MM.1S (cell line): ENCODE measurements at places on chromosomes 12 and 14.

DNA sequence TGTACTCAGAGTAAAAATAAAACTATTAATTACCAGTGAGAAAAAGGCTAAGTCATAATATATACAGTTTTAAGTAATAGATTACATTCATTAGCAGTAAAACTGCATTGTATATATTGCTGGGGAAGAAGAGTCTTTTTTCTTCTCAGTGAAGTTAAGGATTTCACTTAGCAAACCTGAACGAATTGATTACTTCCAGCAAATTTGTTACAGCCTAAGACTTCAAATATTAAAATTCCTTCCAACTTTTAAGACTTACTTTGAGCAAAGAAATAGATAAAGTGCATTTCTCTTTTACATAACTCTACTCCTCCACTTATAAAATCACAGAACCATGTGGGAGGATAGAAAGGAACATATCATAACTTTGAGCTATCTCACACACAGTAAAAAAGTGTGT is 43.3 kb downstream of the PIK3C2G start:
- DNase-seq: no peak

- peak; percentile 80 for DNase-seq
Measured at GRCh38 chr14:66487164-66487563, 993 bp downstream of the CCDC196 start.

DNA sequence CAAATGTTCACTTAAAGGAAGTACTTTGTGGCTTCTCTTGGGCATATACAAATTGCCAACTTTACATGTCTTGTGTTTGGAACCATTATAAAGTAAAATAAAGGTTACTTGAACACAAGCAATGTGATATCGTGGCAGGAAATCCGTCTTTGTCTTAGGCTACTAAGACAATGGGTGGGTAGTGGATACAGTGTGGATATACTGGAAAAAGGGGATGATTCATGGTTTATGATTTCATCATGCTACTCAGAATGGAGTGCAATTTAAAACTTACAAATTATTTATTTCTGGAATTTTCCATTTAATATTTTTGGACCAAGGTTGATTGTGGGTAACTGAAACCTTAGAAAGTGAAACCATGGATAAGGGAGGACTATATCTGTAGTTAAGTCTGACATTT is 48.4 kb downstream of the MYRFL start:
- no peak for DNase-seq

DNA sequence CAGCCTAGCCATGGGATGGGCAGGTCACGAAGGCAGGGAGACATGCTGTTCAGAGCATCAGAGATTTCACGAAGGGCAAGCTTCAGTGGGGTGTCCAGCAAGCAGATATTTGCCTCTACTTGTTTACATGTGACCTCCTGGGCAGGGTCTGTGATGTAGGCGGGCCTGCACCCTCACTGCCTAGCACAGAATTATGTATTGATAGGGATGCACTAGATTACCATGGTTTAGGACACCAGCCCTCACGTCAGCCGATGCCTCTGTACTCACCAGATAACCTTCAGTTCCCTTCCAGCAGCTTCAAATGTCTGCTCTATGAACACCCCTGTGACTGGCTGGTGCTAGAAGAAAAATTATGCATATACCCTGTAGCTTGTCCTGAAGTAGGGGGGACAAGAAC is 5.1 kb upstream of the EIF5 start:
- DNase-seq: no peak

GRCh38 chr14:56742391-56742878 is 67.8 kb downstream of the OTX2 start:
- no peak for DNase-seq

GRCh38 chr12:76020281-76020680 is 11.3 kb downstream of the PHLDA1 start:
- no peak for DNase-seq

DNA sequence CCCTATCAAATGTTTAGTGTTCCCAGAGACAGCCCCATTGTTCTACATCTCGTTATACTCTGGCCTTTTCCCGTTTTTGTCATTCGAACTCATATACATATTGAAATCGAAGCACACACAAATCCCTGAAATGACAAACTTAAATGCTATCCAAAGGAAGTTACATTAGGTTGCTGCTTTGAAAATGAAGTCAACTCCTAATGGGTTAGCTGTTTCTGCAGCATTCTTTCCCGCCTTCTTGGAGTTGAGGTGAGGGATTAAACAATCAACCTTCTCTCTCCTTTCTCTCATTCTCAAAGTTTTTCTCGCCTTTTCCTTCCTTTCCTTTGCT is 642 bp upstream of the PHC1 start:
- DNase-seq: no peak

- DNase-seq: no peak
Measured at GRCh38 chr14:23356662-23357061, 4.0 kb upstream of the SLC22A17 start.

- no peak for DNase-seq
Measured at GRCh38 chr12:93918900-93919299, 229.5 kb upstream of the PLXNC1 start.

- DNase-seq: no peak
Measured at GRCh38 chr12:5273709-5274108, 158.2 kb upstream of the NTF3 start.

DNA sequence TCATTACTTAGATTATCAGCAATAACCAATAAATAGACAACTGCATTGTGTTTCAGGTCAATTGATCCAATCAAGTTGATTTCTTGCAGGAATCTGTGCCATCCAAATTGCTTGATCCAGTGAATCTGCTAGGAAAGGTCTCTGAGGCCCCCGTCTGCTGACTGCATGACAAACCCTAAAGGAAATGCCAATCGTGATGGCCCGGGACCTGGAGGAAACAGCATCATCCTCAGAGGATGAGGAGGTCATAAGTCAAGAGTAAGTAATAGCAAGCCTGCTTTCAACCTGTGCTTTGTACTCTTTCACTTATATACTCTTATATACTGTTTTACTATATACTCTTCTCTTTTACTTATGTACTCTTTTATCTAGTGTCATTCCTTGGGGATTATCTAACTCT is 1.9 kb downstream of the TTLL5 start:
- DNase-seq: no peak

DNA sequence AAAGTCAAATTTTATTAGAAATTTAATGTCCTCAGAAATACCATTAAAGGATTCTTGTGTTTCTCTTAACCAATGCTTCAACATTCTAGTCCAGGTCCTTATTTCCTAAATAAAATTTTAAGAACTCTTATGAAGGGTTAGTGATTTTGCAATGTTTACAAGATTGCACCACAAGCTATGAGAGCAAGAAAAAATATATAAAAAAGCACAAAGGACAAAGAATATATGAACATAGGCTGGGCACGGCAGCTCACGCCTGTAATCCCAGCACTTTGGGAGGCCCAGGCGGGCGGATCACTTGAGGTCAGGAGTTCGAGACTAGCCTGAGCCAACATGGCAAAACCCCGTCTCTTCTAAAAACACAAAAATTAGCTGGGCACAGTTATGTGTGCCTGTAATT is 7.7 kb downstream of the RACGAP1 start:
- no peak for DNase-seq

- DNase-seq: no peak
Measured at GRCh38 chr12:80472236-80472635, 28.2 kb downstream of the PTPRQ start.

DNA sequence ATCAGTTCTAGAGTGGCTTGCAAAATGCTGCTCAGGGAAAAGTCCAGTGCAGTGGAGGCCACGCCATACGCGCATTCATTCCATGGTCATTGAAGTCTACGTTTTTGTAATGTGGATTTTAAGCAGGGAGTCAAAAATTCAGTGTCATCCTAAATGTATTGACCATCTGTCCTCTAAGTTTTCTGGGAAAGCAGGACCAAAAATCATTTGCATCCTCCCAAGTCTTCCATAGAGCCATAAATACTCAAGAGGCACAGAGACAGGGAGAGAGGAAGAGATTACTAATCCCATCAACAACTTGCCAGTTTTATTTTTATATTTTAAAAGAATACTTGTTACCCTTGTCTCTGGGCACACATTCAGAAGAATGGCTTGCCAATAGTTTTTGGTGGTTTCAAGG is 36.9 kb downstream of the RHOJ start:
- DNase-seq: no peak

DNA sequence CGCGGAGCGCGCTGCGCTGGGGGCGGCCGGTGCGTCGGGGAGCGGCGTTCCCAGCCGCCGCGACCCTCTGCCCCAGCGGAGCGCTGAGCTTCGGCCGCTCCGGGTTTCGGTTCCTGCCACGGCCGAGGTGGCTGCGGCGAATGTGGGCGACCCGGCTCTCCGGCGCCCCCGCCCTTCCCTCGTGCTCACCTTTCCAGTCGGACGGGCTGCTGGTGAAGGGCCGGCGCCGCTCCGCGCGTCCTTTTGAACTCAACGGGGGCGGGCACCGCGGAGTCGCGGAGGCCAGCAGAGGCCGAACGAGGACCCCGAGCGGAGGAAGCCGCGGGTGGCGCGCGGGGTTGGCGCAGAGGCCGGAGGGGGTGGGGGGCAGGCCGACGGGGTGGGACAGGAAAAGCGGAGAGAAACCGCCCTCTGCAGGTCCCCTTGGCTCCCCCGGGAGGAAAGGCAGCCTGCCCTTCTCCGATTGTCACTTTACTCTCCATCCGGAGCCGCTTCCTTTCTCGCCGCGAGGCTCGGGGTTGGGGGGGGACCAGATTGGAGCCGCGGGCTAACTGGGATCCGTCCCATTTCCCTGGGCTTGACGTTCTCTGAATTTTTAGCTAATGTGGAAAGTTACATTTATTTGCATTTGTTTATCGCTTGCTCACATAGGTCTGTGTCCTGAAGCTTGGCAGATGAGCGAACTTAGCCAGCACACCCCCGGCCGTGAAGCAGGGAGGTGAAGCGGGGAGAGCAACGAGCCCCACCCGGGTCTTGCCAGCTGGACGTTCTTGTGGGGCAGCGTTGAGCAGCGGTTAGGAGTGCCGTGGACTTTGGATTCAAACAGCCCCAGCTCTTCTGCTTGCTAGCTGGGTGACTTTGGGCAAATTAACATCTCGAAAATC is at the start of gene SMAGP:
TSS of gene SMAGP (minus strand) at position 349 of the 884 bp plus-strand sequence. CDS start 1,137 bp downstream, outside the sequence.
- DNase-seq: peak; percentile 69

DNA sequence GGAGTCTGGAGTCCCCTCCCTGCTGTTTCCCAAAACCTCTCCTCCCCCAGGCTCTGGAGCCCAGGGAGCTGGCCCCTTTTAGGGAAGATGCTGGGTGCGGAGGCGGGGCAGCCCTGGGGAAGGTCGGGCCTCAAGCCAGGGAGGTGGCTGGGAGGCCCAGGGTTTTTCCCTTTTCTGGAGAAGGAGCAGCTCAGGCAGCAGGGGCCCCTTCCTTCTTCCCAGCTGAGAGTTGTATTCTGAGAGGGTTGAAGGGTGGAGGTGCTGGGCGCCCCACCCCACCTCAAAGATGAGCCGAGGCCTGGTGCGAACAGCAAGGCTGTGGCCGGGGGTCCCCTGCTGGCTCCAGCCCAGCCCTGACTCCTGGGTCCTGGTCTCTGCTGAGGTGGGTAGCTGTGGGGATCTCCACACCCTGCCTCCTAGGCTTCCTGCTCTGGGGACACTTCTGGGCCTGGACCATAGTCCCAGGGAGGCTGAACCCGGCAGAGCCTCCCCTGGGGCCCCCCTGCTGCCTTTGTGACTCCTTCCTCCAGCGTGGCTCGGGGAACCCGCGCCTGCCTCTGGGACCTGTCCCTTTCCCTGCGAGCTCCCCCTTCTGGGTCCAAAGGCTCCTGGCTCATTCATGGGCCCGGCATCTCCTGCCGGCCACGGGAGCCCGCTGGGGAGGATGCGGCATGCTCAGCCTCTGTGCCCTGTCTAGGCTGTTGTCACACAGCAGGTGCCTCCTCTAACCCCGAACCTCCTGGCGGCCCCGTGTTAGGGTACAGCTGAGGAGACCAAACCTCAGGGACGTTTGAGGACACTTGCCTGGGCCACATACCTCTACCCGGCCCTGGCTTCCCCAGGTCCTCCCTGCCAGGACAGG is 4.4 kb downstream of the TRMT61A start:
- DNase-seq: no peak

DNA sequence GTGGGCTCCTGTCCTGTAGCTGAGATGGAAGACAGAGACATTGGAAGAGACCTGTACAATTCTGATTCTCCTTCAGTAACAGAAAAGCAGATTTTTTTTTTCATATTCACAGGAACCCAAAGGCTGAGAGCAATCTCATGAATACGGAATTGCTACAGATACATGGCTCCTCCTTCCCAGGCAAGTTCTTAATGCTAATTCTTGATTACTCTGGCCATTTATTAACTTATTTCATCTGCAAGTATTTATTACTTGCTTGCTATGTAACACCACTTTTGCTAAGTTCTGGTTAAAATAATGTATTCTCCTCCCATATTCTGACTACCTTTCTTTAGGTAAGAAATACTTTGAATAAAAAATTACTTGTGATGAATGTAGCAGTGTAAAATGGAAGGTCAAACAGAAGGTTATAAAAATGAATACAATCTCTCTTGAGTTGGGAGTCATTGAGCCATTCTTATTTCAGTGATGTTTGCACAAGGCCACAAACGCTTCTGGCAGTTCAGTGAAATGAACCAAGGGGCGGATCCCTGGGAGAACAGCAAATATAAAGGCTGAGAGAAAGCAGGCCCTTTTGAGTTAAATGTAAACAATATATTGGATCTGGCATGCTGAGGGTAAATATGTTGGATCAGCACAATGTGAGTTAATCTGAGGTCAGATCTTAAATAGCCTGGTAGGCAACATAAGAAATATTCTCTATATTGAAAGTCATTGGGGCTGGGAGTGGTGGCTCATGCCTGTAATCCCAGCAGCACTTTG is 37.6 kb downstream of the MUCL1 start:
- DNase-seq: no peak

- DNase-seq: no peak
Measured at GRCh38 chr14:22977684-22978486, 4.5 kb downstream of the AJUBA start.

- no peak for DNase-seq
Measured at GRCh38 chr14:44341116-44341515, 166.0 kb downstream of the FSCB start.

DNA sequence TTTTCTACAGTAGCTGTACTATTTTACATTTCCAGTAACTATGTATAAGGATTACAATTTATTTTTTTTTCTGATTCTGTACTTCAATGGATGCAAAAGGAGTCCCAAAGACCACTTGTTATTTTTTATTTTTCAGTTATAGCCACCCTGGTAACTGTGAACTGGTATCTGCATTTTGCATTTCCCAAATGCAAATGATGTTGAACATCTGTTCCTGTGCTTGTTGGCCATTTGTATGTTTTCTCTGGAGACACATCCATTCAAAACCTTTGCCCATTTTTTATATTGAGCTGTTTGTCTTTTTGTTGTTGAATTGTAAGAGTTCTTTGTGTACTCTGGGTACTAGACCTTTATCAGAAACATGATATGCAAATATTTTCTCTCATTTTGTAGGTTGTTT is 485.6 kb downstream of the LRIG3 start:
- DNase-seq: no peak

DNA sequence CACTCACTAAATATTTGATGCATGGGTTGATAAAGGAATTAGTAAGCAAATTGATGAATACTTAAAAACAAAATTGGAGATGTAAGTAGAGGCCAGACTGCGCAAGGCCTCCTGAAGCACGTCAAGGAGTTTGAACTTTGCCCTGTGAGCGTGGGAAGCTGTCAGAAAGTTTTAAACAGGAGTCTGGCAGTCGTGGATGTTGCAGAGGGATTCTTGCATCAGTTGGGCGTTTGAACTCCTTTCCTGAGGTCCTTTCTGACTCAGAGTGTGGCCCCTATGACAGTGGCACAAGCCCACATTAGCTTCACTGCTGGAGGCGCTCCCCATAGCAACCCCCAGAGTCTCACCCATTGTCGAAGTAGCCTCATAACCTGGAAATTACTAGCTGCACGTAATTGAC is 17.9 kb upstream of the IL22 start:
- DNase-seq: no peak

- no peak for DNase-seq
Measured at GRCh38 chr12:79114896-79115295, 250.3 kb downstream of the SYT1 start.

- DNase-seq: no peak
Measured at GRCh38 chr14:21626491-21627230, 8.1 kb downstream of the OR10G2 start.
